ENCODE measurements at places on chromosomes 6 and 20.

DNA sequence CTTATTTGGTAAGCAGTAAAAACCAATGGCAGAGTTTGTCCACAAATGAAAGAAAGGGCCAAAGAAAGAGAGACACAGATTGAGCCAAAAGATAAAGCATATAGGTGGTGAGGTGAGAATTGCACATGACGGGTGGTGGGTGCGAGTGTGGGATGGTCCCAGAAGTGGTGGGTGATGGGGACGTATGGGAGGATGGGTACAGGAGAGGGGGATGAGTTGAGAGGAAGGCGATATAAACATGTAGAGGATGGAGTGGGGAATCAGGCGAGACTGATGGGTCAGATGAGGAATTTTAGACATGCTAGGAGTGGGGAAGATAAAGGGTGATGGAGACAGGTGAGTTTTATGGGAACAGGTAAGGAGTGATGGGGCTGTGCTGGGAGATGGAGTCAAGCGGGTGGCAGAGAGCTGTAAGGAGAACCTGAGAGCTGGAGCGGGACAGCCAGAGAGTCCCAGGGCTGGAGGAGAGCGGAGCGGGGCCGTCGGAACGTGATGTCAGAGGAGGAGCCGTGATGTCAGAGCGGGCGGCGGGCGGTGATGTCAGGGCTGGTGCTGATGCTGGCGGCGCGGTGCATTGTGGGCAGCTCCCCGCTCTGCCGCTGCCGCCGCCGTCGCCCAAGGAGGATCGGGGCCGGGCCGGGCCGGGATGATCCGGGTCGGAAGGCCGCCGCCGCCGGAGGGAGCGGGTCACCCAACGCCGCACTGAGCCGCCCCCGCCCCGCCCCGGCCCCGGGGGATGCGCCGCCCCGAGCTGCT lies at the start of gene TTBK1:
TTBK1 (plus strand) TSS at position 574 of the 756 bp plus-strand sequence. CDS start 3,180 bp downstream, outside the sequence.
- no peak for DNase-seq

DNA sequence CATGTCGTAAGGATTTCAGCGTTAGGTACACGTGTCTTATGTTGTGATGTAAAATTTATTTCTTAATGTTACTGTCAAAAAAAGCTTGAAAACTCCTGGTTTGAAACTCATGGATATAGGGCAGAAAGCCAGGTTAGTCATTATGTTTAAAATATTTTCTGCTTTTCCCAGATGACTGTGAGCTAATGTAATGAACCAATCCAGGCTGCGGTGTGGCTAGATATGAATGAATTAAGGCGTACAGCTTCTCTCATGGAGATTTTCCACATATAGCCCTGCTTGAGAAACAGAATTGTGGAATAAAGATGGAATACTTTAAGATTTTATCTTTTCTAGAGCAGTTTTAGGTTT lies 80.3 kb upstream of the STMND1 start:
- DNase-seq: no peak

- no peak for DNase-seq
Observed at GRCh38 chr6:97812940-97813339, 529.9 kb upstream of the MMS22L start.

GRCh38 chr6:167652042-167652700 lies 174.5 kb upstream of the AFDN start:
- no peak for DNase-seq

DNA sequence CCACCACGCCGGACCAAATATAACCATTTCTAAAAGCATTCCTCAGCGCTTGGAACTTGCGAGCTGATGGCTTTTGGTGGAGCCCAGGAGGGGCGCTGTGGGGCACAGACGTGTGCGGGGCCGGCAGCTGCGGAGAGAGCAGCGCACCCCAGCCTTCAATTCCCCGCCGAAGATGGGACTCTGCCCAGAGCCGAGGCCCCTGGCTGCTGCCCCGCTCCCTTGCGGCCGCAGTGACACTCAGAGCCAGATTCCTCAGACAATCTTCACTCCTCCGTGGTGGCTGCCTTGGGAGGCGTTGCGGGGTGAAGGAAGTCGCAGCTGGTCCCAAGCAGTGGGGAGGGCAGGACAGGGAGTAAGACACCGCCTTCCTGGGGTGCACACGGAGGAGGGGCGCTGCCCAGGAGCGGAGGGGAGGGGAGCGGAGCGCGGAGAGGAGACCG lies 87.7 kb downstream of the TMEM242 start:
- peak; percentile 33 for DNase-seq

DNA sequence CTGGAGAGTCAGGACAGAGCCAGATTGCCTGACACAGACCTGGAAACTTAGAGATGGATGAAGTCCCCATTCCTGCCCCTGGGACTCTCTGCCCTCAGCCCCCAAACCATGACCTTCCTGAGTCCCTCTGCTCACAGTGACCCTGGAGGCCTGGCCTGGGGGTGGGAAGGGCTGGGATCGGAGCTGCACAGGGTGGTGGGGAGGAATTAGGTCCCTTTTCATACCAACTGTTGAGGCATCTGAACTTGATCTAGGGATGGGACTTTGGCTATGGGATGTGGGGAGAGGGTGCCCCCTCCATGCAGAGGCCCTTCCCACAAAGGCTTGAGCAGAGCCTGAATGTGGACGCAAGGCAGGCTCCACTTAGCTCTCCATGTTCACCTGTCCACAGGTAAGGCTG lies 144.1 kb downstream of the MRPL14 start:
- DNase-seq: no peak

DNA sequence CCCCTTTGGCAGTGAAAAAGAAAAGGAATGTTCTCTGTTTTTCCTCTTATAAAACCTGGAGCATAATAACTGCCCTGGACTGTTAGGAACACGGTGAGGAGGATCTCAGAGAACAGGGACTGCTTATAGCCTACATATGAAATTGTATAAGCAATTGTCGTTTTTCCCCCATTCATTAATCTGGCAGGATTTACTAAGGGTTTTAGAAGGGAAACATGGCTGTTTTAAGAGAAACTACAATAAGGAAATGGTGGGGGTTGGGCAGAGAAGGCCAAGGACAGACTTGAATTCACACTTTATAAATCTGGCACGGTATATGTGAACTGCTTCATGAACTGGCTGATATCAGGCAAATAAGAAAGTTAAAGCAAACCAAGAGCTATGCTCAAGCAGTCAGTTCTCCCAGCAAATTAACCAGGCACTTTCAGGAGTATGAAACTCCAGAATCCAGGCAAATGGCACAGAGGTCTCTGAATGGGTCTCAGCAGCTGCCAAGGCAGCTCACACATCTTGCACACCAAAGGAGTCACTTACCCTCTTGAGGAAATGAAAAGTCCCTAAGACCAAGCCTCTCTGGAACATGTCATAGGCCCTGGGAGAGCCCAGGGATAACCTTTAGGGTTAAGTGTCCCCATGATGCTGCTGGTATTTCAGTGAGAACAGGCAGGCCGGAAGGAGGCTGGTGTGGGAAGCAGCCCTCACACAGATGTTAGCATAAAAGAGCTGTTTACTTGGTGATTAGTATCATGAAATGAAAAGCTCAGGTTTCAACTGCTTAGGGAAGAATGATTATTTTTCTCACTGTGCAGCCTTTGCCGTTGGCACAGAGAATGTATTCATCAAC lies 260.5 kb upstream of the MARCKS start:
- DNase-seq: no peak

- no peak for DNase-seq
Observed at GRCh38 chr6:9503111-9503761, 911.6 kb downstream of the TFAP2A start.

DNA sequence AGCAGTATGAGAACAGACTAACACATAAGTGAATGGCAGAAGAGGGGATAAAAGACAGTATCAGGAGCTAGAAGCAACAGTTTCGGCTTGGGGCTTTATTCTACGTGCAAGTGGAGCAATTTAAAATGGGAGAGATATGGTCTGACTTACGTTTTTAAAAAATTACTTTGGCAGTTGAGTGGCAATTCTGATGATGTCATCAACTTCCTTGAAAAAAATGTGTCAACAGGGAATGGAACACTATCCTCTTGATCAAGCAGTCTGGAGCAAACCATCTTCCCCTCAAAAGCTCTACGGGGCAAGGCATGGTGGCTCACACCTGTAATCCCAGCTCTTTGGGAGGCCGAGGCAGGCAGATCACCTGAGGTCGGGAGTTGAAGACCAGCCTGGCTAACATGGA lies 24.1 kb downstream of the PTPRT start:
- DNase-seq: no peak

- DNase-seq: no peak
Observed at GRCh38 chr6:39855356-39855995, 63.3 kb downstream of the DAAM2 start.

DNA sequence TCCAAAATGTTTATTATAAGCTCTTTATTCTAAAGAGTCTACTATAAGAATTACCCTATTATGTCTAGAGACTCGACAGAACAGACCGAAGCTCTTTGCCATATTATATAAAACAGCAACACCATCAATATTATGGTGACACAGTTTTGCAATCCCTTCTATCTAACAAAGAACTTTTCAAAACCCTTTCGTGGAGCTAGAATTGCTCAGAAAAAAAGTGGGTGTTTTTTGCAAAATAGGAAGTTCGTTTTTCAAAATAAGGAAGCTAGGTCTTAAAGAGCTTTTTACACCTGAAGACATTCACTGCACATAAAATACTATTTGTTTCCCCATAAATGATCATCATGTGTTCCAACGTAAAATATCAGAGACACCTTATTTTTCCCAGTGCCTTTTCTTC lies 240.0 kb downstream of the FOXC1 start:
- DNase-seq: no peak

GRCh38 chr6:154791556-154792317 lies 58.5 kb downstream of the SCAF8 start:
- DNase-seq: no peak

GRCh38 chr20:48614593-48615274 lies 213.1 kb downstream of the PREX1 start:
- no peak for DNase-seq

DNA sequence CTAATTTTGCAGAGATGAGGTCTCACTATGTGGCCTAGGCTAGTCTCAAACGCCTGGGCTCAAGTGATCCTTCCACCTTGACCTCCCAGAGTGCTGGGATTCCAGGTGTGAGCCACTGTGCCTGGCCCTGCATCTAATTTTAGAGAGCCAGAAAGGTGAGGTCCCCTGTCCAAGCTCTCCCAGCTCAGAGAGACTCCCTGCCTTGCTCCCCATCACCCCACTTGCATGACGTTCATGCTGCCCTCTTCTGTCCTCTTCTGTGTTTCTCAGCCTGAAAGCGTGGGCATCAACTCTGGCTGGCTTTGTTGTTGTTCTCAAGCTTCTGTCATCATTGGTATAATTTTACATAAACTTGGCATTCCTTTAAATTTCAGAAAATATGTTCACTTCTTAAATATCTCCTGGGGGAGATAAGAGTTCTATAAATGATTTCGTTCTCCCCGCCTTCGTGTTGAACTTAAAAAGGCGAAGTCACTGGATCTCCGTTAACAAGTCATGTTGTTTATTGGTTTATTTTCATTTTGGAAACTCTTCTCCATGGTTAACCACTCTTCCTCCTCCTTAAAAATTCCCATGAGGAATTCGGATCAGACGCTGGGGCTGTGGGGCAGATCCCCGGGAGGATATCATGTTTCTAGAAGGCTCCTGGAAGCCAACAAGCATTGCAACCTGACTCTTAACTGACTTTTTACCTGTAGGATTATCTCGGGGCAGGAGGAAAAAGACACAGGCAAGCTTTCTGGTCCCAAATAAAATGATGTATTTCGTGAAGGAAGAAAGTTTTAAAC lies 13.2 kb upstream of the PARD6B start:
- DNase-seq: no peak

GRCh38 chr6:146948790-146949342 lies 255.4 kb upstream of the STXBP5 start:
- DNase-seq: no peak

- DNase-seq: no peak
Observed at GRCh38 chr6:91976797-91977196, 1389.9 kb upstream of the MAP3K7 start.

GRCh38 chr20:32071395-32072167 lies 19.5 kb downstream of the HCK start:
- DNase-seq: no peak

DNA sequence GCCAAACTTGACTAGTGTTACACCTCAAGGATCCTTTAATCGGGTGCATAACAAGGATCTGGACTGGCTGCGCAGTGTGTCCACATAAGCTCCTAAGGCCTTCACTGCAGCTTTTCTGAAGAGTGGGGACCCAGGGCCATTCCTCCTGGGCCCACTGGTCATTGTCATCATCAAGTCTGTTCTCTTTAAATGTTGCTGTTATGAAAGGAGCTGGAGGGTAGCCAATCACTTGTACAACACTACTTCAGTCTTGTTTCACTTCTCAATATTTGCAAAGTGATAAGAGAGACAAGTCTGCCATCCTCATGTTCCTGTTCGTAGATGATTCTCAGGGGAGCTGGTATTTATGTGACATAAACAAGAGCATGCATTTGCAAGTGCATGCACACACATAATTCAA lies 149.8 kb downstream of the SYNDIG1 start:
- no peak for DNase-seq

DNA sequence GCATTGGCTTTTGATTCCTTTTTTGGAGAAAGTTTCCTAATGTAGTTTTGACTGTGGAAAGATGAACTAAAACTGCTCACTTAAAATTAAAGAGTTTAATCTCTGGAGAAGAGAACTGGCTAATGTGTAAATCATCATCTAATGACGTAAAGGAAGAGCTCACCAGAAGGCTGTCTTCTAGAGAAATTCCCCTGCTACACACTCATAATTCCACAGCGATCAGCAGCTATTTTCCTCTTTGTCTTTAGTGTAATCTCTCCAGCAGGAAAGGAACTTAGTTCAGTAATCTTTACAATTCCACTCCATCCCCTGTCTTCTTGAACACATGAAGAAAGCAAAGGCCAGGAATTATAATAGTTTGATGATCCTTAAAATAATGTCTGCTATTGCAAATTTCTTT lies 15.8 kb downstream of the SPTLC3 start:
- DNase-seq: no peak

DNA sequence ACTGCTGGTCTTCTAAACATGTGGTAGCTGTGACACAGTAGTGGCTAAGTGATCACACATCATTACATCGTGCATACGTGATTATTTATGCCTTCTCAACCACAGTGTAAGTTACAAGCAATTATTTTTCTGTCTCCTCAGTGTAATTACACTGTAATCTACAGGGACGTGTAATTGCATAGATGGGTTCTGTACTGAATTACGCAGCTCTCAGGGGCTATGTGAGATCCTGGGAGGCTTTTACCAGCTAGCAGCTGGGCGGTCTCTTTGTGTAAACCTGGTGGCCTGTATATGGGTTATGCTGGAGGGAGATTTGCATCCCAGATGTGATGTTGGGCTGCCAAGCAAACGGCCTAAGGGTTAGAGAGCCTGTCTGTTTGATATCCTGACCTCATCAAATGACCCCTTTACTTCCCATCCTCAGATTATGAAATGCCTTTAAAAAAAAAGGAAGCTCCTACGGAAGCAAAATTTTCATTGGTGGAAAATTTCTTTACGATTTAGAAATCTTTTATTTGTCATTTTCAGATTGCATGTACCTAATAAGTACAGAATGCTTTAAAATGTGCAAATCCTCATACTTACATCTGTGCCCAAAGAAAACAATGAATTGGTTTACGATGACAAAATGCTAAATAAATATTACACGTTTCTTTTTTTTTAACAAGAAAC lies 402.8 kb upstream of the JAG1 start:
- no peak for DNase-seq

DNA sequence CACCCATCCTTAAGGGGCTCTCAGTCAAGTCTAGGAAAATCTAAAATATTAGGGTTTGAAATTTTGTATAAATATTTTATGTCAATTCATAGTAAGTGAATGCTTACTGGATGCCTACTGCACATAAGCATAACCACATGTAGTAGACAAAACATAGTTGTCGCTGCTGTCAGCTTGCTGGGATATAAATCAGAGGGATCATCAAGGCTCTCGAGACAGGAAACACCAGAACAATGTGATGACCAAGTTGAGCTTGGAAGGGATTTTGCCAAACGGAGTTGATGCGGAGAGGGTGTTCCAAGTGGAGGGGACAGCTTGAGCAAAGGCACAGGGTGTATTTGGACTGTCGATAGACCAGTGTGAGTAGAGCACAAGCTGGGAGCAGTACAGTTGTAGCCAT lies 105.8 kb upstream of the SUPT3H start:
- DNase-seq: no peak
